ENCODE measurements at places on chromosomes 5 and 9. TPM values are rescaled to one million over a fixed set of nuclear protein-coding genes. Genes with fewer than 3 reads are reported as not detected.

The GDA gene
- not detected for total RNA-seq

DNA sequence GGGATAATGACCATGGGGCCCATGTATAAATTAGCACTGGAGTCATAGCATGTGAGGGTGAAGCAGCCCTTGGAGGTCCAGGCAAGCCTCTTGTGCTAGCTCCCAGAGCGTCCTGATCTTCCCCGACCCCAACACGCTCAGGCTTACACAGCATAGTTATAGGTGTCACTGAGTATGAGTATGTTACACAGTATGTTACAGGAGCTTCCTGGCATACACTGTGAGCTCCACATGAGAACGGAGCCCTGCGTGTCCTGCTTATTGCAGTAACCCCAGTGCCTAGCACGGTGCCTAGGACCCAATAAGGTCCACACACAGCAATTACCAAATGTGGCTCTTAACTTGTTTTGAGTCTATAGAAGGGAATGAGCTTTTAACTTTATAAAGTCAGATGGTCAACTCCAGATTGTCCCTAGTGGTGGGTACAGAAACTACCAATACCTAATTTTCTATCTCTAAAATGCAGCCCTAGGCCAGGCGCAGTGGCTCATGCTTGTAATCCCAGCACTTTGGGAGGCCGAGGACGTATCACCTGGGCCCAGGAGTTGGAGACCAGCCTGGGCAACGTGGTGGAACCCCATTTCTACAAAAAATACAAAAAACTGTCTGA is 64.1 kb downstream of the PLAC8L1 start:
- DNase-seq: peak; percentile 58

GRCh38 chr9:109923806-109924205 is 143.8 kb downstream of the PALM2AKAP2 start:
- DNase-seq: no peak

DNA sequence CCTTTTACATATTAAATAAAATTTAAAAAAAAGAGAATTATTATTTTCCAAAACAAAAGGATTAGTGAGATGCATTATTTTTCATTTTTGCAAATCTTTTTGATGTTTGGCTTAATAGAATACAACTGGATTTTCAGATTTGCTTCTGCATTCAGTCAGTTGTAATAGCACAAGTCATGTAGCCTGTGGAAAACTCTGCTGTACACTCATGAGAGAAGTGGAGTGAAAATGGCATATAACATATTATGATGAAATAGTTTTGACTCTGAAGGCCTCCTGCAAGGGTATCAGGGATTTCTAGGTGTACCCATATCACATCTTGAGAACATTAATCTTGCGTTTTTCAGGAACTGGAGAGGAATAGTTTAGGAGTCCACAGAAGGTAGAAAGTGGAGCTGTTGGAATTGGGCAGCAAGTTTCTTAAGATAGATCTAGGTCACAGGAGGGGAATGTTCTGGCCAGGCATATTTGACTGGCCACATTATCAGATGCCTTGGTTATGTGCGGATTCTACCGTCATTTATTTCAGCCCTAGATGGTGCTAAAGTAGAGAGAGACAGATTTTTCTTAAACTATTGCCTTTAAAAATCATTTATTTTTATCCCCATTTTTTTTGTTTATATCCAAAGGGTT is 16.4 kb downstream of the LNPEP start:
- no peak for DNase-seq

DNA sequence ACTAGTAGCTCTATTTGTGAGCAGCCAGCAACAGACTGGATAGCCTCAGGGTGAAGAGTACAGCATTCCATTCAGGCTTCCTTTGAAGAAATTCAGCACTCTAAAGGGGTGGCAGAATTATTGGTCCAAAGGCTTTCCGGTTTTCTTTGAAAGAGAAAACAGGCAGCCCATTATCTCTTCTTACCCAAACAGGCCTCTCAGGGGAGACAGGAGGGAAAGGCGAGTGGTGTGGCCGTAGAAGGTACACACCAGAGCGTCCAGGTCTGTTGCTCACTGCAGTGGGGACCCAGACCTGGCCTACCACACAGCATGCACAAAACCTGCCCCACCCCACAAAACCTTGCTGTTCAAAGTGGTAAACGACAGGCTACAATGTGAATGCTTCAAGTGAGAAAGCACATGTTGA is 83.3 kb downstream of the ZNF608 start:
- DNase-seq: no peak

The TEX48 gene
- total RNA-seq: not detected

The LECT2 gene
- not detected for total RNA-seq

DNA sequence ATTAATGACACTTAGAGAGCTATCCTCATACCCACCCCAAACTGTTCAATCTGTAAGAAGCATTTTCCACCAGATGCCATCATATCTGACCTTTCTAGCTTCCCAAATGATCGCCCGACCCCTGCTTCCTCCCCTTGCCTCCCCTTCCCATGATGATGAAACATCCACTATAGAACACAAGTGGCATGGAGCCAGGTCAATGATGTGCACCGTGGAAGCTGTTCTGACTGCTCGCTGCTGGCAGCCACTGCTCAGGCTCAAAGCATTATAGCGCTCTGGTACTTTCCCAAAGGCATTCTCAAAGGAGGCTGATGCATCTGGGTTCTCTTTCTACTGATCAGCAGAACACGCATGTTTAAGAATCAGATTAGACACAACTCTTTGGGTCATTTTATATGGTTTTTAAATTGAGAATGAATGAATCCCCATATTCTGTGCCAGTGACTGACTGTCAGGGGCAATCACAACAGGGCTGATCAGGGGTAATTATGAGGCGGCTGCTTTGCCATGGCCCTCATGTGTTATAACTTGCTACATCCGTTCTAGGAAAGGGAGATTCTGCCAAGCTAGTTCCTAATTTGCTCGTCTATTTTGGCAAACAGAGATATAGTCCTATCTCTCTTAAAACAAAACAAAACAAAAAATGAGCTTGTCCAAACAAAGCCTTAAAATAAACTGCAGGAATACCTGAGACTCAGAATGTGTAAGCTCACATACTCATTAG is 343.7 kb downstream of the ENC1 start:
- no peak for DNase-seq

The IL3 gene
- not detected for total RNA-seq

GRCh38 chr9:132547436-132547835 is 35.0 kb upstream of the BARHL1 start:
- no peak for DNase-seq

The PCDHB15 gene
- not detected for total RNA-seq

The SLC36A3 gene
- total RNA-seq: not detected

DNA sequence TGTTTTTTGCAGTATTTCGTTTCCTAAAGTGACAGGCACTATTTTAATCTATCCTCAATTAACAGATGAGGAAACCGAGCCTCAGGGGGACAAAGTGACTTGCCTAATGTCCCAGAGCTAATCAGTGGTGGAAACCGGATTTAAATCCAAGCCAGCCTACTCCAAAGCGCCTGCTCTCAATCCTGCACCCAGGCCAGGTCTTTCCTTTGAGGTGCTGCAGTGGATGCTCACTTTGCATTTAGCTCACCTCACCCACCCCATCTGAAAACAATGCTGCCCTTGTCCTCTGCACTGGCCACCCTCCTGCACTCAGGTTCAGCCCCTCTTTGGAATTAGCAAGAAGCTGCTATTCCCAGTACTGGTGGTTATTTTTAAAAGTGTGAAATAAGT is 16.0 kb downstream of the ANGPTL2 start:
- DNase-seq: no peak

GRCh38 chr5:7066471-7067235 is 329.3 kb upstream of the ADCY2 start:
- DNase-seq: peak; percentile 34

DNA sequence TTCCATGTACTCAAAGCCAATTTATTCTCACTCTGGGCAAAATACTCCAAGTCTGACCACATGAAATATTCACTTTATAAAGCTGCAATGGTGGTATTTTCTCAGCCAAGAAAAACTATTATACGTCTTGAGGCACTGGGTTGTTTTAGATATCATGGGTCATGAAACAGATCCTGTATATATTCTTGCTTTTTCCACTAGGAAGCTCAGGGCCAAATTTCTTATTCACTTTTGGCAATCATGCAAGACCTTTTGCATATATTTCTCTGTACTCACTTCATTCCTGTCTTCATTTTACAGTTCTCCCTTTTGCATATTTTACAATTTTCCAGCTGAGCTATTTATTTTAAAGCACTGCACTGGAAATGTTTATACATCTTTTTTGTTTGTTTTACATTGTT is 49.8 kb downstream of the GABBR2 start:
- DNase-seq: peak; percentile 6

DNA sequence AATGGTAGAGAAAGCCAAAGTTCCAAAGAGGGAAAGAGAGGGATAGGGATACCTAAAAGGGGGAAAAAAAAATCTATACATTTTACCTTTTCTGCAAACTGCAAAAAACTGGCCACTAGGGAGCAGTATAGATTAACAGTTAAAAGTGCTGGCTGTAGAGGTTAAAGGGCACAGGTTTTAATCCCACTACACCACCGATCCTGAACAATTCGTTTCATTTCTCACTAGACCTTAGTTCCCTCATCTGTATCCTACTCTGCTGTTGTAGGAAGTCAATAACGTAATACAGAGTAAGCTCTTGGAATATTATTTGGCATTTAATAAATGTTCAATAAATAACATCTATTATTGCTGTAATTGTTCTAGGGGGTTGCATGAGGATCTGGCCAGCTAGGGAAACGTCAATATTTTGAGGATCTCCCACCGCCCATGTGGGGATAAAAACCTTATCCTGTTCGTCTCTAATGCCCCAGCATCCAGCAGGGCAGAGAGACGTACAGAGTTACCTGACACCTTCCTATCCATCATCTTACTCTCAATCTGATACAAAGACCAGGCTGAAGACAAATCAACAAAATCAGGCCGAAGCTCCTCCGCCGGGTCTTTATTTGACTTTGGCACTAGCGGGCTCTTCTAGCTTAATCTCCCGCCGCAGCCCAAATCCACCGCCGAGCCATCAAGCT is 757 bp downstream of the CDC26 start:
- peak; percentile 73 for DNase-seq

The NDUFS4 gene
- 72.6 TPM for total RNA-seq

The GFPT2 gene
- 2.2 TPM for total RNA-seq

GRCh38 chr9:127132375-127132774 is 9.9 kb upstream of the ANGPTL2 start:
- DNase-seq: no peak

The GKAP1 gene
- total RNA-seq: 2.6 TPM

- no peak for DNase-seq
Observed at GRCh38 chr9:136975644-136976043, 1.7 kb upstream of the PTGDS start.

The IL4 gene
- total RNA-seq: not detected

The ADGRV1 gene
- 22.7 TPM for total RNA-seq

The IFNK gene
- not detected for total RNA-seq

The KIF27 gene
- 2.2 TPM for total RNA-seq

DNA sequence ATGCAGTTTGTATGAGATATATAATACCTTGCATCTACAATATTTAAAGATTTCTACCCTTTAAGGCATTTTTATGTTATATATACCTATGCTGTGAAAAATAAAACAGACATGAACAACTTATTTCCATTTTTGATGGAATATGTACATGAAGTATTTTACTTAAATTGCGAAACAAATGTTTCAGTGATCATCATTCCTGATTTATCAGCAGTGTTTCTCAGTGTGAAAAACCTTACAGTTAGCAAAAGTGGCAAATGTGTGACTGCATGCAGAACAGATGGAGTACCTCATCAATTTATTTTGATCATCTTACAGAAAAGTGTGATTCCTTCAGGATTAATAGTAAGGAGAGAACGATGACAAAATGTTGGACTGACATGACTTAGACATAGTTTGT is 43.1 kb downstream of the PRR16 start:
- DNase-seq: no peak

DNA sequence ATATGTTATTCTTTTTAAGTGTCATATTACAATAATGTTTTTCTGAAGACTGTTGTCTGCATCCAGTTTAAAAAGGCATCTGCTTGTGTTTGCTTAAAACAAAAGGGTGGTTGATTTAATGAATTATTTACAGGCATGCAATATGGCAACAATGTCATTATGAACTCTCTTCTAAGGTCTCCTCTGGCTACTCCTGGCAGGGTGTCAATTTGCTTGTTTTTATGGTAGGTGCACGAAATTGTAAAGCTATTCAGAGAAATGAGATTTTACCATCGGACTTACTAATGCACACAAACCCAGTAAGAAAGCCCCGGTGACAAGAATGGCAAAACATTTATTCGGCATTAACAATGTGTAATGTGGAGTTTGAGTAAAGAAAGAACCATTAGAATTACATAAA is 539.8 kb upstream of the ZNF608 start:
- DNase-seq: no peak

The PIP5KL1 gene
- 5.1 TPM for total RNA-seq

The CER1 gene
- not detected for total RNA-seq

GRCh38 chr9:109972026-109972882 is 192.3 kb downstream of the PALM2AKAP2 start:
- DNase-seq: no peak

DNA sequence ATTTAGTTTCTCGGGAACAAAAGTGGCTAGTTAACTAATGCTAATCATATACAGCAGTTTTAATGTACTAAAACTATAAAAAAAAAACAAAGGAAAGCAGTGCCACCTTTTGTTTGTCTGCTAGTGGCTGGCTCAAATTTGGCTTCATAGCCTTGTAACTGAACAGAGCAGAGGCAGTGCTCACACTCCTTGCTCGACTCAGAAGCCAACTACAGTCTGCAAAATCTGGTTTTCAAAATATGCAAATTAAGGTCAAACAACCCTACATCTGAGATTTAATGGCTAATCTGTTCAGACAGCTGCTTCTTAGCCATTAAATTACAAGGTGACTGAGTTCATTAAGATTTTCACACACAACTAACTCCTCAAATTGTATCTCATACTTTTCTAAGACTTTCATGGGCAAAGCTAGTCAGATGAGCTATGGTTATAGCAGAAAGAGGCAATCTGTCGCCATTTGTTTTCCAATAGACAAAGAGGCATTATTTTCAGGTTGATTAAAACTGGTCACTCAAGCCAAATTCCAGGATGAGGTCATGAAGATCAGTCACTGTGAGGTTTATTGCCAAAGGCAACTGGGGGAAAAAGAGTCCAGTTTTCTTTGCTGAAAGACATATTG is 56.8 kb upstream of the EPB41L4A start:
- peak; percentile 48 for DNase-seq

DNA sequence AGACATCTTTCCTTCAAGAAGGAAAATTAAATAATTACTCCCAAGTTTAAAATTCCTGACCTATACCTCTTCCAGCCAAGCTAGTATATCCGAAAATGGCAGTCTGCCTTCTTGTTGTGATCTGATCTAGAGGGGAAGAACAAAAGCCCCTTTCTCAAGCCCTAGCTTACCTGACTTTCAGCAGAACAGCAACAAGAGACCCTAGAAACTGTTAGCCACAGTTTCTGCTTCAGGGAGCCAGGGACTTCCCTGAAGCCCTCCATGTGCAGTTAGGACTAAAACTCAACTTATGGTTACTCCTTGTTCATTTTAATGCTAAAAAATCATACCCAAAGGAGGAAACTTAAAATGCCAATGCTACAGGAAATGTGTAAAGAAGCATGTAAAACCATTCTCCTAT is 366.7 kb upstream of the CTNND2 start:
- DNase-seq: no peak

DNA sequence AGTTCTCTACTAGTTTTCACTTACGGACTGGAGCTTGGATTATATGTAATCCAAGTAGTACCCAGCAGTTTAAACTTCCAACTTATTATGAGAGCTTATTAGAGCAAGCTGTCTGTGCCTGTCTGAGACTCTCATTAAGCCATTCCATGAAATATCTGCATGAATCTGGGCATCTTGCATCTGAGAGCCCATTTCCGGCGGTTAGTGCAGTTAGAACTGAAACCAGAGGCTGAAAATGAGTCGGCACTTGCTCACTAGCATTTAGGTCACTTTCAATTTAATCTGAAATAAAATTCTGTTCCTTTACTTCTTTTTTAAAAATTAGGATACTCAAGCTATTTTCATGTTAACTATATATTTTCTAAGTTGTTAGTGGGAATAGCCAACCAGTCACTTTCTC is 102.2 kb downstream of the MEGF10 start:
- no peak for DNase-seq
